Hypothalamus (tissue), 51 donors: ENCODE measurements at places on chromosomes 5 and 9.

DNA sequence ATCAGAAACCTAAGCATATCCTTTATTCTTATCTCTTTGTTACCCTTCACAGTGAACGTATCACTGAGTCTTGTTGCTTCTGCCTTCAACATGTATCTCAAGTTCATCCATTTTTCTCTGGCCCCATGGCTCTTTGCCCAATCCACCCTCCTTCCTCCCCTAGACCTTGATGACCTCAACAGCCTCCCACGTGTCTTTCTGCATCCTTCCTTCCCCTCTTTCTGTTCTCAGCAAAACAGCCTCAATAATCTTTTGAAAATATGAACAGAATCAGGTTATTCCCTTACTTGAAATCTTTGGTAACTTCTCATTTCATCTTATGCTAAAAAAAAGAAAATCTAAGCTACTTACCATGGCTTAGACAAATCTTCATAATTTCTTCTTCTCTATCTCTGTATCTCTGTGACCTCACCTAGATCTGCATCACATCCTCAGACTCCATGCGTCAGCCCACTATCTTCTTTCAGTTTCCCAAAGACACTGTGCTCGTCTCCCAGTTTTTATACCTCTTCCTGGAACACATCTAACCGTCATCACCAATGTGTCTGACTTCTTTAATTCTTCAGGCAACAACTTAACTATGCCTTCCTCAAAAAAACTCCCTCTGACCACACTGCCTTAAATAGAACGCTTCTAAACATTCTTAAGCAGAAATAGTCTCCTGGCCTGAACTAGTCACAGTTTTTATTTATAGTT lies 208.0 kb downstream of the PARP8 start:
- DNase-seq, result no peak

GRCh38 chr9:114693248-114693855 lies 11.4 kb upstream of the TEX48 start:
- no peak for DNase-seq

DNA sequence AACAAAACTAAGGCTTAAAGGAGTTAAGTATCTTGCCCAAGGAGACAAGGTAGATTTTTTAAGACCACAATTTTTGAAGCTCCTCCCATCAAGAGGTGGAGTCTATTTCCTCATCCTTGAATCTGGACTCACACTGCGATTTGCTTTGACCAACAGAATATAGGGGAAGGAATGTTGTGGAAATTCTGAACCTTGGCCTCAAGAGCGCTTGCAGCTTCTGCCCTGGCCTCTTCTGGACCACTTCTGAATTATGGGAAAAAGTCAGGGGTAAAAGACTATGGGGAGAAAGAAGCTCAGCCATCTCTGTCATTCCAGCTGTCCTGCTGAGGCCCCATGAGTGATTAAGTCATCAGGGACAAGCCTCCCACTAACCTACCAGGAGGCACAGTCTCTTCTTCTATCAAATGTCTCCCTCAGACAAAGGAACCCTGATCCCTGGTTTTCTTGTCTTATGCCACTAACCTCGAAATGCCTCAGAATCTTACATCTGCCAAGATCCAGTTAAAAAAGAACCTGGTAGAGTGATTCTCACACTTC lies 25.9 kb downstream of the MAPKAP1 start:
- no peak for DNase-seq

DNA sequence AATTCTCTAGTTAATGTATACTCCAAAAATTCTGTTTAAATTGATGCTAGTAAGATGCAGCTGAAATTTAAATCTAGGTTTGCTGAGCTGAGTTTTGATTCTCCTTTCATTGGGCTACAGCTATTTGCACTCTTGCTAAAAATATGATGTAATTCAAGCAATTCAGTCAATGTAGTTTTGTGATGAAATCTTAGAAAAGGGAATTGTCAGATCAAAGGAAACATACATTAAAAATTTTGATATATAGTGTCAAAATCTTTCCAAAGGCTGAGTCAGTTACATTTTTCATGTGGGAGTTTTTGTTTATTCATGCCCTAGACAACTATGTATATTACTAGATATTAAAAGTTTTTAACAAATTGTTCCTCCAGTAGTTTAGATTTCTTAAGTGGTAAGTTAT lies 334.9 kb upstream of the DAB2 start:
- no peak for DNase-seq

DNA sequence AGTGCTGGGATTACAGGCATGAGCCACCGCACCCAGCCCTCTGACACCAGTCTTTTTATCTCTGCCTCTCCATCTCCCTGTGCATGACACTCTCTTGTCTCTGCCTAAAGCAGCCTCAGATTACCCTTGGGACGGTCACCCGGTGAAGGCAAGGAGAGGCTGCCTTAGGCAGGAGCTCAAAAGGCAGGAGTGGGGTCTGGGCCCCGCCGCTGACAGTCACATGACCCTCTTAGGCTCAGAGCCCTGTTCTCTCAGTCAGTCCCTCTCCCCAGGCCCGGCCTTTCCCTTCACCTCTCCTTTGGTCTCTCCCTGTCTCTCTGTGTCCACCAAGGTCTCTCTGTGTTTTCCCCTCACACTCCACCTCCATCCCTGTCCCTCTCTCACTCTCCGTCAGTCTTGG lies 22.5 kb downstream of the ADGRD2 start:
- no peak for DNase-seq

- DNase-seq, result no peak
Observed at GRCh38 chr5:76813982-76814562, 4.8 kb upstream of the F2RL1 start.

DNA sequence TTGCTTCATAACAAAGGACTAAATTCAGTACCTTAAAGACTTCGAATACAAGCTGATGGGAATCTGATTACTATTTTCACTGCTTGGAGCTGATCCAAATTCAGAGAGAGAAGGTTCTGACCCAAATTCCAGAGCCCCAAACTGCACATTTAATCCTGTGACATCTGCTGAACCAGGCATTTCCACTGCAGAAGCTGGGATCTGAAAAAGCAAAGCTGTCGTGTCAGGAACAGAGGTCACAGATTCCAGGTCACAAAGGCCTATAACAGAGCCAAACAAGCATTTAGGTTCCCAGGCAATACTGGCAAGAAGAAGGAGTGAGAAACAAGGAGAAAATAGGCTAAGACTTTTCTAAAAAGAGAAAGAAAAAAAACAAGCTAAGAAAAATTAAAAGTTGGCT lies 105.3 kb downstream of the UBAP2 start:
- DNase-seq, result no peak

DNA sequence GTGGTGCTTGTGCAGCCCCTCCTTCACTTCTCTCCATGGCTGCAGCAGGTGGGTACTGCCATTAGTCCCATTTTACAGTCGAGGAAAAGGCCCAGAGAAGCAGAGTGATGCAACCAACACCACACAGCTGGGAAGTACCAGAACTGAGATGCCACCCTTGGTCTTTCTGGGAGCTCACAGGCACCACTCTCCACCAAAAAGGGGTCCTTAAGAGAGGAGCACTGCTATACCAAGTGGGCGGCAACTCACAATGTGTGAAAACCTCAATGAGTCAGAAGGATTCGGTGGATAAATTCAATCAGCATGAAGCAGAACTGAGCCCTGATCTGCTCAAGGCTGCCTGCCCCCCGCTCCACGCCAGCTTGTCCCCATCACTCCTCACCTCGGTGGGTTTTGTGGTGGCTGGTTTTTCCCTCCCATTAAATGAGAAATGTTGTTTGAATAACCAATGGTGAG lies 213.7 kb downstream of the FSTL4 start:
- DNase-seq, result no peak

- no peak for DNase-seq
Observed at GRCh38 chr5:61327760-61328753, 4.0 kb upstream of the ZSWIM6 start.

- peak; percentile 36 for DNase-seq
Observed at GRCh38 chr5:108418197-108418596, 36.3 kb upstream of the FBXL17 start.

GRCh38 chr5:141547921-141548320 lies 59.0 kb downstream of the PCDHGC5 start:
- no peak for DNase-seq

- no peak for DNase-seq
Observed at GRCh38 chr9:76218886-76219445, 175.3 kb downstream of the RFK start.

DNA sequence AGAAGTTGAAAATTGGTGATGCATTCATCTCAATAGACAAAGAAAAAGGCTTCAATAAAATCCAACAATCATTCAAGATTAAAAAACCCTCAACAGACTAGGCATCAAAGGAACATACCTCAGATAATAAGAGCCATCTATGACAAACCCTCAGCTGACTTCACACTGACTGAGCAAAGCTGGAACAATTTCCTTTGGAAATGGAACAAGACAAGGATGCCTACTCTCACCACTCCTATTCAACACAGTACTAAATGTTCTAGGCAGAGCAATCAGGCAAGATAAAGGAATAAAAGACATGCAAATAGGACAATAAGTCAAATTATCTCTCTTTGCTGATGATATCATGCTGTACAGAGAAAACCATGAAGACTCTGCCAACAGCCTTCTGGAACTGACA lies 1188.1 kb downstream of the DTWD2 start:
- DNase-seq, result no peak

DNA sequence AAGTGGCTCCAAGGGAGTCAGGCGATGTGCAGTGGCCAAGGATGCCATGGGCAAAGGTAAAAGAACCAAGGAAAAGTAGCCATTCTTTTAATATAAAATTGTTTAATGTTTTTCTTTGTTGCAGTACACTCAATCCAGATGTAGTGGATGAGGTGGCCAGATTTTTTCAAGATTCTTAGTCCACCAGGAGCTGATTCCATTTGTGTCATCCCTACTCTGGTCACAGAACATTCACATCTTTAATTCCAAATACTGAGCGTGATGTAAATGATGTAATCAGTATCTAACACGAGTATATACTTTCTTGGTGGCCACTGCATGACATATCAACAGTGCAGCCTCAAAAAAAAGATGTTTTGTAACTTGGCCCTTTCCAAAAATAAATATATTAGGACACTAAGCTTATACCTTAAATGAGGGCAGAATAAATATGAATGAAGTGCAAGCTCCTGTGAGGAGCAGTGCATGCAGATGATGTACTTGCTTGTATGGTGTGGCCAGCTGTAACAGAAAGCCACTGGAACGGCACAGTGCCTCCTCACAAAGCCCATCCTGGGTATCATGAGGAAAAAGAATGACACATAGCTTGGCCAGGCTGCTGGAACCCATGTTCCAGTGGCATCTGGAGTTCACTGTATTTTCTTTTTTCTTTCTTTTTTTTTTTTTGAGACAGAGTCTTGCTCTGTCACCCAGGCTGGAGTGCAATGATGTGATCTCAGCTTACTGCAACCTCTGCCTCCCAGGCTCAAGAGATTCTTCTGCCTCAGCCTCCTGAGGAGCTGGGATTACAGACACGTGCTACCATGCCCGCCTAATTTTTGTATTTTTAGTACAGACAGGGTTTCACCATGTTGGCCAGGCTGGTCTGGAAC lies 6.5 kb upstream of the SPATA24 start:
- no peak for DNase-seq

DNA sequence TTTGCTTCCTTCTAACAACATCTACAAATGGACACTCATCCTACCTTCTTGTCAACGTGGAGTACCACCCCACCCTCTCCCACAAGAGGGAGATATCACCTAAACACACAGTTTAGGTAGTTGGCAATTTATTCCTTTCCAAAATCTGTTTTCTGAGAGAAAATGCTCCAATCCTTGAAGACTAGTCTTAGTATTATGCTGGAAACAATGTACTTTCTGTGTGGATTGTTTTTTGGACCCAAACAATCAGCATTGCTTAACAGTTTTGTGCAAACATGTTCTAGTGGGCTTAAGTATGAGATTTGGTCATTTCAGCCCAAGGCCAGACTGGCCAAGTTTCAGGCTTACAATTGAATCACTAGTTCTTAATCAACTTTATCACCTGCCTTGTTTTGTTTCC lies 359.1 kb downstream of the ARHGEF28 start:
- DNase-seq, result no peak

DNA sequence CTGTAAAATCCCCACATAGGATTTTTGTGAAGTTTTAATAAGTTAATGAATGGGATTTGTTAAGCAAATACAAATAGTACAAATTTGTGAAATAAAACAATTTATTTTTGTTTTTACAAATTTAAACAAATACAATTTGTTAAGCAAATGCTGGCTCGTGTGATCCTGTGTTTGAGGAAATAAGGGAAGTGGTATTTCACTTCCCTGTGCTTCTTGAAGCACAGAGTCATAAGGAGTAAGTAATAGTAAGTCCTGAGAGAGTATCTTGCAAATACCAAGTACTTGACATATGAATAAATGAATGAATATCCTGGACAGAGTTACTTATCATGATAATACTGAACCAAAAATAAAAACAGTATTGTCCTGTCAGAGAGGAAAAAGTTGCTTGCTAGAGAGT lies 9.1 kb downstream of the SMIM3 start:
- DNase-seq, result no peak

GRCh38 chr5:135565725-135566421 lies 12.9 kb downstream of the CXCL14 start:
- peak; percentile 40 for DNase-seq

- no peak for DNase-seq
Observed at GRCh38 chr5:170603578-170604565, 100.1 kb downstream of the KCNIP1 start.

DNA sequence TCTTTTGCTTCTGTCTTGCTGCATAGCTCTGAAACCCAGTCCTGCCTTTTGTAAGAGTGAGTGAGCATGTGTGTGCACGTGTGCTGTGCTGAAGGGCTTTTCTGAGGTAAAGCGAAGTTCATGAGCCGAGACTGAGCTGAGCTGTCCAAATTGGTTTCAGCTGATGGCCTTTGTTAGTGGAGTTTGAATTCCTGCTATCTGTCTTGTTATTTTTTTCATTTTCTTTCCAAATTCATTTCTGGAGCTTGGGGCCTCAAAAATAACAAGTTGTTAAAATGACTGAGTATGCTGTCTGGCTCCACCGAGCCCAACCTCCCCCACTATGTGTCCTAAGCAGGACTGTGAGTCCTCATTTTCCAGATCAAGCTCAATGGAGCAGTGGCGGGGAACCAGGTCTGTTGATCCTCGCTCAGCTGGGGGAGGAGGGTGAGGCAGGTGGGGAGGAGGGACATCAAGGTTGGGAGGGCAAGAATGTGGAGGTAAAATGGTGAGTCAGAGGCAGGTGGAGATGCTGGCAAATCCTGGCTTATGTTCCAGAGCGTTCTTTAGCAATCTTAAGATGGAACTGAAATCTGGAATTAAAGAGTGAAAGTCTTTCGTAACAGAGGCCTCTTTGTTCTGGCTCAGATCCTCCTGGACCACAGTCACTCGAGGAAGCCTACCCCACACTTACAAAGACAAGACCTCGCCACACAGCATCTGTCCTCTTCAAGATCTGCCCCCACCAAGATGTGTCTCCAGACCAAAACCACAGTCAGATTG lies 63.9 kb downstream of the SREK1 start:
- no peak for DNase-seq

DNA sequence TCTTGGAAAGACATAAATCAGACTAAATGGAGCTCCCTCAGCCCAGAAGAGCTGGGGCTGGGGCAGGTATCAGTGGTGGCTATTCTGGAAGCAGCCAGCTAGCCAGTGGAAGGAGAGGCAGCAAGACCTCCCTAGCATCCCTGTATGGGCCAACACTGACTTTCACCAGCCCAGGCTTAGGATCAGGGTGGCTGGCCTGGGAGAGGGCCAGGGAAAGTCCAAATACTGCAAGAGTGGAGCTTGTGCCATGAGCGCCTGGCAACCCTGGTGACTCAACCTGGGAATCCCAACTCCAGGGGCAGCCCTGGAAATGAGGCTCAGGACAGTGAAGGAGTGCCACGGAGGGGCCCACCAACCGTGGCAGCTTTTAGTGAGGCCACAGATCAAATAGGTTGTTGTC lies 7.6 kb upstream of the IRF1 start:
- no peak for DNase-seq
